Hepatocyte (in vitro differentiated cells): ENCODE measurements at places on chromosomes 2 and 18. TPM values are rescaled to one million over a fixed set of nuclear protein-coding genes. Genes with fewer than 3 reads are reported as not detected.

The GNLY gene
- total RNA-seq: not detected in 2 replicates

The HOXD3 gene
- 0.13 and 0.20 TPM in 2 replicates for total RNA-seq

The SLC4A3 gene
- 1.8 and 3.0 TPM in 2 replicates for total RNA-seq

The TMEM169 gene
- total RNA-seq: 1.1 and 1.8 TPM in 2 replicates

The SPAG16 gene
- total RNA-seq: 55.7 and 56.9 TPM in 2 replicates

DNA sequence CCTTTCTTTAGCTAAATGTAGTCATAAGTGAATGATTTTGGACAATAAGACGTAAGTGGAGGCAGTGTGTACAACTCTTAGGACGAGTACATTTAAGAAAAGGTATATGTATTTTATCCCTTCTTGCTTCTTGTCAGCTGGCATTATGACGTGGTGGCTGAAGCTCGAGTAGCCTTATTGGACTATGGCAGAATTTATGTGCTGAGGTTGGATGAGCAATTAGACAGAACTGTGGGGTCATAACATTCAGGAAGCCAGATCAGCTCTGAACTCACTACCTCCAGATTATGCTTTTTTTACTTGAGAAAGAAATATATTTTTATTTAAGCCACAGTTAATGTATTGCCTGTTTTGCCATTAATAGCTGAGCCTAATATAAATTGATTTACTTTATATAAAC, 661.5 kb downstream of the ERBB4 start:
- no peak for DNase-seq

DNA sequence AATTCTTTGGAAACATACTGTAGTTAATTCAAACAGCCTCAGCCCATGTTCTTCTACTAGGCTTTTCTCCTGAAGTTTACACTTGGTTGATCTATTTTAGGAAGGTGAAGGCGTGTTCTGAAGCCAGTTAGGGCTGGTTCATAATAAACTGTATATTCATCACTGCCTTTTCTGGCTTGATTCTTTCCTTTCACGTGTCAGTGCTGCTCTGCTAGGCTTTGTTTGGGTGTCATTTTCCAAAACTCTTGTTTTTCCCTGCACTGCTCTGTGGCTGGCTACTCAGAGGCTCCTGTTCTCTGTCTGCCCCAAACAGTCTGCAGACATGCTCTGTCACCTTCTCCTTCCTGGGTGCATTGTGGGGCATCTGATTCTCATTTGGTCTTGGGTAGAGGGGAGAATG, 136.1 kb downstream of the PARD3B start:
- peak; percentile 10 for DNase-seq

GRCh38 chr2:55441280-55441892, 21.7 kb upstream of the CCDC88A start:
- DNase-seq: no peak

GRCh38 chr2:75025633-75026380, 67.4 kb downstream of the POLE4 start:
- DNase-seq: no peak

- no peak for DNase-seq
Measured at GRCh38 chr2:111030260-111030891, 90.3 kb upstream of the BCL2L11 start.

- DNase-seq: peak; percentile 43
Measured at GRCh38 chr2:46942143-46942526, 26.5 kb upstream of the MCFD2 start.

DNA sequence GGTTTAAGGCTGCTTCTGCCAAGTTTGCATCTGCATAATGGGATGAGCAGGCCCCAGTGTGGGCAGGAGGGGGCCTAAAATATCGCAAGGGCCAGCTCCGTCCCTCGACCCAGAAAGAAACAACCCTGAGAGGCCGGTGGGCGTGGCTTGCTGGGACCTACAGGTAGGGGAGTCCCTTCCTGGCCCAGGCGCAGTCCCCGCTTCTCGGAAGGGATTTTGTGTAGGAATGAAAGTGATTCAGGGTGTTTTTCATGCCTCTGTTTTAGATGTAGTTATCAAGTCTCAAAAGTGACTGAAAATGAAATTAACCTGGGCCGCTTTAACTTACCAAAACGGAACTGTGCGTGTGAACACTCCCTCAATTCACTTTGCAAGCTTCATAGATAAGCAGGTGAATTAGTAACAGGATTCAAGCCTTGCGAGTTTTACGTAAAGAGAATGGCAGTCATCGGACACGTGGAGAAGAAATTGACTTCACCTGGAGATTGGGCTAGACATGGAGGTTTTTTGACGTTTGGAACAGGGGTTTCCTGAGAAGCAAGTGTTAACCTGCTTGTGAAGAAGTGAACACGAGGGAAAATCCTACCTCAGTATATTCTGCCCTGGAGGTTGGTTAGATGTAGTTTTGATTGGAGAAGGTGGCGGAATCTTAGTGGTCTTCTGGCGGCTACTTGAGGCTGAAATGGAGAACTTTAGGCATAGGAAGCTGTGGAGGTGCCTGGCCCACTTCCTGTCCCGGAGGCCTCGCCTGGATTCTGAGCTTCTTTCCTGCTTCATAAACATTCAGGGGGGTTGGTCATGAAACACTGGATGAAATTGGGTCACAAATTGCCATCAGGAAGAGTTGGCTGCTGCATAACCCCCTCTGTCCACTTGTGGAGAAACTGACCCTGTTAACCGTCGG, 1.7 kb downstream of the NCK2 start:
- DNase-seq: peak; percentile 86

DNA sequence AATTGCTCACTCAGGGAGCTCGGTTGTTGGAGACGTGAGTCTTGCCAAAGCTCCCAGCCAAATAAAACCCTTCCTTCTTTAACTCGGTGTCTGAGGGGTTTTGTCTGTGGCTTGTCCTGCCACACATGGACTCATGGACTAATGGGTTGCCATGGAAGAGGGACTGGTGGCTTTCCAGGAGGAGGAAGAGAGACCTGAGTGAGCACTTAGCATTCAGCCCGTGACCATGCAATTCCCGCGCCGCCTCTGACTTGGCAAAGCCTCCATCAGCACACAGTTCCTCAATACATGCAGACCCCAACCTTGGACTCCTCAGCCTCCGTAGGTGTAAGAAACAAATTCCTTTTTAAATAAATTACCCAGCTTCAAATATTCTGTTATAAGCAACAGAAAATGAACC, 57.3 kb upstream of the TMEM18 start:
- no peak for DNase-seq

DNA sequence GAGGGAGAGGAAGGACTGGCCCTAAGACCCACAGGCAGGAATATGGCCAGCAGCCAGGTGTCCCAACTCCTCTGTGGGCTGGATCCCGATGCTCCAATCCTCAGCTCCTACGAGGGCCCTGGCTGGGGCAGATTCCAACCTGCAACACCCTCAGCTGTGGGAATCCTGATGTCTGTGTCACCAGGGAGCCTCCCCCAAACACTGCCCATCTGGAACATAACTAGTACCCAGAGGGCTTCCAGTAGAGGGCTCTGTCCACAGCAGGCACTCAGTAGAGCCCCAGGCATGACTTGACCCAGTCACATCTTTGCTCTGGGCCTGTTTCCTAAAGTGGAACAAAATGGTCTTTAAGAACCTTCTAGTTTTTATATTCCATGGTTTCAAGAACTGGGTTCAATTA, 20.6 kb upstream of the LOXHD1 start:
- DNase-seq: no peak
